ENCODE measurements at places on chromosomes 1 and 21. TPM values are rescaled to one million over a fixed set of nuclear protein-coding genes. Genes with fewer than 3 reads are reported as not detected.

The KRTAP20-4 gene
- total RNA-seq = not detected

The TRIM58 gene
- 0.76 TPM for total RNA-seq

The GMEB1 gene
- 19.8 TPM for total RNA-seq

The NTNG1 gene
- not detected for total RNA-seq

The CALML6 gene
- not detected for total RNA-seq

The RHBDL2 gene
- not detected for total RNA-seq

The MAPKAPK2 gene
- total RNA-seq = 53.2 TPM

The PRAMEF9 gene
- total RNA-seq = not detected

The IPP gene
- 19.8 TPM for total RNA-seq

The PIK3CD gene
- 269 TPM for total RNA-seq

The TEDDM1 gene
- total RNA-seq = not detected

DNA sequence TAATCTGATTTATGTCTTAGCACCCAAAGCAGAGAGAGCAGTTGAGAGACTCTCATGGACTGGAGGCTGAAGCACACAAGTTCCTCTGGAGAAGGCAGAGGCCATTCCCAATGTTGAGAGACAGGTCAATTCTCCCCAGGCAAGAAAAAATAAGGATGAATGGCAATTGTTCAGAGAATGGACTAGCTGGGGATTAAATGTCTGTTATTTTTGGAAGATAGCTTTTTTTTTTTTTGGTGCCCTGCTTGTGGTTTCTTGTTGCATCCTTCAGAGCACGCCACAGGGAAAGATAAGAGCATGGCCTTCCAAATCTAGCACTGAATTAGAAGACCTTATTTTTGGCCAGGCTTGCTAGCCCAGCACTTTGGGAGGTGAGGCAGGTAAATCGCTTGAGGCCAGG lies 65.6 kb upstream of the ERRFI1 start:
- DNase-seq = no peak

GRCh38 chr1:223249854-223250631 lies 107.0 kb upstream of the TLR5 start:
- DNase-seq = no peak

DNA sequence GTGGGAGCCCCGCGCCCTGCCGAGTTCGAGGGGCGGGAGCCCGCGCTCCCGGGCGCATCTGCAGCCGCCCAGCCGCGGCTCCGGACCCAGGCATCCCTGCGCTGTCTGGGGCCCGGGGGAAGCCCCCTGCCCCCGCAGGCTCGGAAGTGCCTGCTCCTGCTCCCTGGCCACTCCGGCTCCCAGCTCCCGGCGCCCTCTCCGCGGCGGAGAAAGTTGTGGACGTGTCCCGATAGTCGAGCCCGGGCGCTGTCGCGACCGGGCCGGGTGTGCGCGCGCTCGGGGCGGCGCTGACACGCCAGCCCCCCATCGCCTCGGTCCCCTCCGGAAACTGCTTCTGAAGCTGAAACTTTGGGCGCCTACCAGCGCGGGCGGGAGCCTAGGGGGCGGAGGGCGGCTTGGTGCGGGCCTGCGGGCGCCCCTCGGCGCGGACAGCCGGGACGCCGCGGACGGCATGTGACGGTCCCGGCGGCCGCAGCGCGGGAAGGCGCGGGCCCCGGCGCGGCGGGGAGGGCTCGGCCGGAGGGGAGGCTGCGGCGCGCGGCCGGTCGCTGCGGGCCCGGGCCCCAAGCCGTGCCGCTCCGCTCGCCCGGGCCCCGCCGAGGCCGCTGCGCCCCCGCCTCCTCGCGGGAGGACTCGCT lies 515 bp downstream of the MAN1C1 start:
- DNase-seq = peak; percentile 26

DNA sequence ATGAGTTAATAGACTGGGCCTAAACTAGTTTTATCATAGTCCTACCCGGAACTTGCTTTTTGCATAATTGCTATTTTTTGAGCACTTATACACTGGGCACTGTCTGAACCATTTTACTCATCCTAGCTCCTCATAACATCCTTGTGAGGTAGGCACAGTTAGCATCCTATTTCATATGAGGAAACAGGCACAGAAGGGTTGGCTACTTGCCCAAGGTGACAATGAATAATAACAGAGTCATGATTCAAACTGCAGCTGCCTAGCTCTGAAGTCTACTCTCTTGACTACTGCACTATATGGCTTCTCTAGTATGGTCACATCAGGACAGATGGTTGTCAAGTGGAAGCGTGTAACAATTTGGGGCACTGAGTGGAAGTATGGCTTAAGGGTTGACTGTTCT lies 18.2 kb upstream of the RC3H1 start:
- no peak for DNase-seq

DNA sequence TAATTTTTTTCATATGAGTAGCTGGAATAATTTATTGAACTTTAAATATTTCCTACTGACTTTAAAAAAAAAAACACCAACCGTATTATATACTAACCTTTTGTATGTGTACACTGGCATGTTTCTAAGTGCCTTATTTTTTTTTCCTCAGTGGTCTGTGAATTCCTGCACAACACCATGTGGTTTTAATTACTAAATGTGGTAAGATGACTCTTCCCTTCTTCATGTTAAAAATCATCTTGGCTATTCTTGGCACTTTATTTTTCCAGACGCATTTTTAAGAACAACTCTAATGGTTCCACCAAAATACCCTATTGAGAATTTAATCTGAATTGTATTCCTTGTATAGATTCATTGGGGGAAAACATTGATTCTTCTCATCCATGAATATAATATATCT lies 28.4 kb downstream of the PPP2R5A start:
- no peak for DNase-seq

DNA sequence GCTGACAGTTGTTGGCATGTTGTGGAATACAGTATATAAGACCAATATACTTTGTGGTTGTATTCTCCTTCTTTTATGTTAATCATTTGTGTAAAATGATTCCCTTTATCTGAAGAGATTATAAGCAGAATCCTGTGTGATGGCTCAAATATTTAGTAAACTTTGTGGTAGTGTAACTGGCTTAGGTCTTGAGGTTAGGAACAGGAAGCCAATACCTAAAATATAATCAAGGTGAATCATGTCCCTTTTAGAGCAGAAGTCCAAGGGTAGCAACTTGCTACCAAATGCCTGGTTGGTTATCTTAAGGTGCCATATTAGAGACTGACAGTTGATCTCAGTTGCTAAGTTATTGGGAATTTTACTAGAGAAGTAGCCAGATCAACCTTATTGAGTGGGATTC lies 398.5 kb upstream of the ADAMTS5 start:
- no peak for DNase-seq

GRCh38 chr1:199948587-199949280 lies 78.8 kb upstream of the NR5A2 start:
- DNase-seq = no peak

DNA sequence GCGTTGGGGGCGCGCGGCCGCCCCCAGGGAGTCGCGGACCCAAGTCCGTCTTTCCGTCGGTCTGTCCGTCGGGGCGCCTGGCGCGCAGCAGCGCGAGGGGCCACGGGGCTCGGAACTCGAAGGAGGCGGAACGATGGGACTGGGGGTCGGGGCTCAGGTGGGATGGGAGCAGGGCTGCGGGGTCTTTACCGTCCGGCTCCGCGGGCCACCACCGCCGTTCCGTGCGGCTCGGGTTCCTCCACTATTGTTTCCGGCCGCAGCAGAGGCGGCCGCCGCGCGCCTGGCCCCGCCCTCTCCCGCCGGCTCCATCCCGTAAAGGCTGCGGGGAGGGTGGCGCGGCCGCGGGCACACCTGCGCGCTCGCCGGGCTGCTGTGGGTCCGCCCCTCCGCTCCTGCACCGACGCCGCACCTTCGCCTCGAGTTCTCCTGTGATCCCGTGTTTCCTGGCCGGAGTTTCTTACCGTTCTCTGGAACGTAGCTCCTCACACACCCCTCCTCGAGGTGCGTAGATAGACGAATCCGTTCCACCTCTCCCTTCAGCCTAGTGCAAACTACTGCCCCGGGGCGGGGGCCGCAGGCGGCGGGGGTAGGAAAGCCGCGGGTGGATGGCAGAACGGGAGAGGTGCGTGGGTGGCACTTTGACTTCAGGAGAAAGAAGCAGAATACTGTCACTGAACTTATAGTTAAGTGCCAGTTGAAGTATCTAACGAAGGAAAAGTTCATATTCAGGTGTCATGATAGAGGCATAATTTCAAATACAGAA lies at the start of gene C21orf91:
Gene C21orf91 (minus strand): TSS at position 243 of the 763 bp plus-strand sequence. CDS start 1,038 bp downstream, outside the sequence.
- peak; percentile 92 for DNase-seq

- no peak for DNase-seq
Observed at GRCh38 chr1:20666804-20667203, 5.6 kb upstream of the DDOST start.

- no peak for DNase-seq
Observed at GRCh38 chr1:112905395-112906149, 50.4 kb downstream of the SLC16A1 start.

- no peak for DNase-seq
Observed at GRCh38 chr1:53203466-53203865, 6.8 kb downstream of the CPT2 start.

- DNase-seq = no peak
Observed at GRCh38 chr1:229068270-229068987, 202.5 kb upstream of the RAB4A start.

- DNase-seq = no peak
Observed at GRCh38 chr1:201766131-201766866, 62.7 kb upstream of the IPO9 start.

- DNase-seq = peak; percentile 65
Observed at GRCh38 chr1:26164036-26164860, 4.5 kb downstream of the C1orf232 start.

GRCh38 chr1:153661111-153661708 lies 2.7 kb downstream of the SNAPIN start:
- DNase-seq = no peak

- DNase-seq = no peak
Observed at GRCh38 chr1:54728027-54728426, 12.4 kb downstream of the TTC4 start.

DNA sequence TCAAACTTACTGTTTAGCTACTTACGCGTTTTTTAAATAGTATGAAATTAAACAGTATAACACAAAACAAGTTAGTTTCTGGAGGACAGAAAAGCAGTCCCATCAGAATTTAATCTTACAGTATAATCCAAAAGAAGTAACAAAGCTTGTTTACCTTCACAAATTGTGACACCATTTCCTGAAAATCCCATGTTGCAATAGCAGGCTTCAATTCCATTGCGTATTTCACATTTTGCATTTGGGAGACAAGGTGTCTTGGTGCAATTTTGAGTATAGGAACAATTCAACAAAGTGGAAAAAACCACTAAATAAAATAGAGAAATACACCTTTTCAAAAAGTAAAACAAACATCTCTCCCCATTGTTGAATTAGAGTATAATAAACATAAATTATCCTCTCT lies 1.6 kb downstream of the ADGRL4 start:
- DNase-seq = no peak

DNA sequence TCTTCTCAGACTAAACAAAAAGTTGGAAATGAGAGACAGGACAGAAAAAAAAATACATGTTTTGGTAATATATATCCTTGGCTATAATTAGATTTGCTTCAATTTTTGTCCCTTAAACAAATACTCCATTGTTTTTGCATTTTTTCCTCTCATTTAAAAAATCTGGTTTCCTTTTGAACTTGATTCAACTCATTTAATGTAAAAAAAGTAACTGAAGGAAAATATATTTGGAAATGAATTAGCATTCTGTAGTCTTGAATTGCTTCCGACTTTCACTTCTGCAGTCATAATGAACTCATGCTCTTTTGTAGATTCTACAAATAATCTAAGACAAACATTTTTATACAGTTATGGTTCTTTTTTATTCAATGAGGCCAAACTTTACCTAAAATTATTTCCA lies 309.1 kb downstream of the HMCN1 start:
- no peak for DNase-seq

- DNase-seq = no peak
Observed at GRCh38 chr1:29870621-29871020, 634.3 kb downstream of the PTPRU start.

DNA sequence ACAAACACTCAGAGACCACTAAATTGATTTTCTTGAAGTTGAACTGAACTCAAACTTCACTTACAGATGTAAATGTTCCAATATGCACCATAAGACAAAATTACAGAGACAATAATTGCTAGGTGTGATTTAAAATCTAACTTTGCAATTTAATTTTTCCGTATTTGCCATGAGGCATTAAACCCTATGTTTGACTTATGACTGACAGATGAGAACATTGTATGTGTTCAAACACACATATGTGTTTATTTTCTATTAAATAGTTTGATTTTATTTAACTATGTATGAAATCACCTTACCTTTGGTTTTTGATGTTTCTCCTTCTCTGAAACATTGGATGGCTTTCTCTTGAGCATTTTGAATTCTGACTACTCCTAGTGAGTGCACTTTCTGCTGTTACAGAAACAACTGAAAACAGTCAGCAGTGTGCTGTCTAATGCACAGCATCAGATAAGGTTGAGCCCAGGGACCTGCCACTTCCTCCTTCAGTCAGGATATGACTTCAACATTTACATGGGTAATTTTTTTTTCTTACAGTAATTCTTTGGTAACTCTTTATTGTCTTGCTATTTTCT lies at the start of gene SAMSN1:
Gene SAMSN1 (minus strand): TSS at position 410 of the 575 bp plus-strand sequence. CDS start 54 bp downstream, at position 356.
- DNase-seq = peak; percentile 83
